RCC 7860 (cell line): ENCODE measurements at places on chromosomes 7 and 10.

DNA sequence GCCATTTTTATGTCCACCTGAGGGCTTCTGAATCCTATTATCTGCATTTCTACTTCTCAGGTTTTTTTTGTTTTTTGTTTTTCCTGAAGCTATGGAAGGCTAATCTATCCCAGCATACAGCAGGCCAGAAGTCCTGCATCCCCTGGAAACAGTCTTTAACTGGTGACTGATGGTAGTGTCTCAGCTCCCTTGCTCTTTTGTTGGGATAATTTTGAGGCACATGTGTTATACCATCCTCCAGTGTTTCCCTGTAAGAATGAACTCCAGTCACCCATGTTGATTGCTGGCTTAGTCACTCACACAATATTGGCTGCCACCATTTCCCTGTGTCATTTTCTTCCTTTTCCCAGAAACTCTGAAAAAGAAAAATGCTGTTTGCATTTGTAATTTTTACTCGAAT lies 1094.0 kb upstream of the LRRN3 start:
- no peak for DNase-seq

- no peak for DNase-seq
Observed at GRCh38 chr10:24622781-24623301, 100.8 kb downstream of the ARHGAP21 start.

DNA sequence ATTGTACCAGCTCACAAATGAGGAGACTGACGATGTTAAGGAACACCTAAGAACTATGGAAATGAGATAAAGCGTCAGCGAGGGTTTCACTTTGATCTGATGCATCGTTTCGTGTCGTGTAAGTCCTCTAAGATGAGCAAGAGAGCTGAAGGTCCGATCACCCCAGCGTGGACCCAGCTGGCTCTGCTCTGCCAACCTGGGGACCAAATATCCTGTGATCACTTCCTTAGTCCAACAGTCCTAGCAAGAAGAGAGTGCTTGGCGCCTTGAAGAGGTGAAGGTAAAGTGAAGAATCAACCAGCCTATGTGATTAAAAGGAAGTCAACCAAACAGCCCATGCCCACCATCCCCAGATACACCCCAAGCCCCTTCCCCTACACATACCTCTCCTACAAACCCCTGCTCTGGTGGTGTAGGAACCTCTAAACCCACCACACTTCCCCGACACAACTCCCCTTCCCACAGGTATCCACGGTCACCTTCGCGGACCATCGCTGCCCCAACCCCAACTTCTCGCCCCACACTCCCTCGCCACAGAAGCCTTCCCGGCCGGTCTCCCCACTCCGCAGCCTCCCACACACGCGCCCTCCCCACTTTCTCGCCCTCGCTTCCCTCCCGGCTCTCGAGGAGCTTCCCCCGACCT lies 722 bp downstream of the UPF2 start:
- peak; percentile 14 for DNase-seq

DNA sequence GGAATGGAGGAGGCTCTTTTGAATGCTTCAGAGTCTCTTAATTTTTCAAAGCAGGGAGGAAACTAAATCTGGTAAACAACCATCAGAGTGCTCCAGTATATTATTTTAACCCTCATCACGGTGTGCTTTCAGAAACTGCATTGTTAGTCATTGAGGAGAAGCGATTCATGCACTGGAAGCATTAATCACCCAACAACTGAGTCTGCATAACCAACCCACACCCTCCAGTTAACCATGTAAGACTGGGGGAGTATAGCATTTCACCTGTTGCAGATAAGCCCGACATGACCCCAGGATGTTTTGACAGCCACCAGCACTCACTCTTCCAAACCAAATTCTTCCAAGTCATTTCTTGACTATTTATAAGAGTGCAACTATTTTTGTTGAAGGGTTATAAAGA lies 257.6 kb downstream of the GATA3 start:
- DNase-seq: peak; percentile 24

GRCh38 chr7:48424731-48425130 lies 253.5 kb downstream of the ABCA13 start:
- DNase-seq: peak; percentile 46

DNA sequence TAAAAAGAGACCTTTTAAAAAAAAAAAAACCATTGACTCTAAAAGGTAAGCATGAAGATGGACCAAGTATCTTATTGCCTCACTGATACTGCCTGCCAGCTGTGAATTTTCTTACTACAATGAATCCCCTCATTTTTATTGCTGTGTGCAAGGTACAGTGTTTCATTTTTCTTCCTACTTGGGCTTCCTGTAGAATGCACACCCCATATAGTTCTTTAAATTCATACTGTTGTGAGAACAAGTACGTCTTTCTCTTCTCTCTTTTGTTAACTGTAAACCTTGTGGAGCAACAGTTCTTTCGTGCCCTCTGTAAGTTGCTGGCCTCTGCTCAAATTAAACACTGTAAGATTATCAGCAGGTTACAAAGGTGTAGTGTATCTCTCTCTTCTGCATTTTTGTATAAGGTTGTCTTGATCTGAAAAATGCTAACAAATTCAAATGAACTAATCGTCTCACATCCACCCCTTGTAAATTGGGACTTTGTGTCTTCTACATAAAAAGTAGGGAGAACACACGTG lies 105.6 kb downstream of the VTI1A start:
- DNase-seq: no peak

- peak; percentile 53 for DNase-seq
Observed at GRCh38 chr10:57628592-57629284, 639.0 kb downstream of the IPMK start.

- DNase-seq: no peak
Observed at GRCh38 chr10:17386616-17387075, 67.7 kb downstream of the ST8SIA6 start.

DNA sequence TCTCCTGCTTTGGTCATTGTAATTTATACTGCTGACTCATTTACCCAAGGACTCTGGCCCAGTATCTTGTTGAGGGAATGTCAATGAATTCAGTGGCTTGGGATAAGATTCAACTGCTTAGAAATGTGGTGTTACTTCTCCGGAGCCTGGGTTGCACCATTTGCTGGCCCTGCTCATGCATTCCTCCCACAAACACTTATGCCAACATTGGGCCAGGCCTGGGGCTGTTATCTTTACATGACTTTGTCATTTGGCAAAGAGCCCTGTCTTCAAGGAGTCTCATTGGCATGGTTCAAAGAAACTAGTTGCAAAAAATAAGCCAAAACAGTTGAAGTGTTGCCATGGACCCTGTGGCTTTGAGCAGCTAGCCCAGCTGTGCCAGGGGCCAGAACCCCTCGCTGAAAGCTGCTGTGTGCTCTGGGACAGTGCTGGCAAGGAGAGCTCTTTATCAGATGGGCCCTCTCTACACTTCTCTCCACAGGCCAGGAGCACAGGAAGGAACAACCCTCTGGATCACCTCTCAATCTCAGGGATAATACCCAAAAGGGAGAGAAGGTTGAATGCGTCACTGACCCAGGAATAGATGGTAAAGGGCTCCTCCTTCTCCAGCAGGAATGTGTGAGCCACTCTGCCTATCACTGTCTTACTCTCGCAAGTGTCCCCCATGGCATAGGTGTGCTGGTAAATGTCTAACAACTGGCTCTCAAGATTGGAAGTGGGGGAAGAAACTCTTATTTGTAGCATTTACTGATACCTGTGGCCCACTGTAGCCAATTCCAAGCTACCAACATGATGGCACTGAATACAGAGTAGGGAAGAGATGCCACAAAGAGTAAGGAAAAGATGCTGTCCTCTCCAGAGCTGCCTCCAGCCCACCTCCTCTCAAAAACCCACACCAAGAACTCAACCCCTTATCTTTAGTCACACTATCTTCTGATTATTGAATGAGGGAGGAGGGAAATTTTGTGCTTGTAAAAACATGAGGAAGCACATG lies 23.5 kb upstream of the PDE1C start:
- peak; percentile 73 for DNase-seq

- DNase-seq: no peak
Observed at GRCh38 chr10:89388806-89389205, 3.6 kb upstream of the IFIT1 start.

DNA sequence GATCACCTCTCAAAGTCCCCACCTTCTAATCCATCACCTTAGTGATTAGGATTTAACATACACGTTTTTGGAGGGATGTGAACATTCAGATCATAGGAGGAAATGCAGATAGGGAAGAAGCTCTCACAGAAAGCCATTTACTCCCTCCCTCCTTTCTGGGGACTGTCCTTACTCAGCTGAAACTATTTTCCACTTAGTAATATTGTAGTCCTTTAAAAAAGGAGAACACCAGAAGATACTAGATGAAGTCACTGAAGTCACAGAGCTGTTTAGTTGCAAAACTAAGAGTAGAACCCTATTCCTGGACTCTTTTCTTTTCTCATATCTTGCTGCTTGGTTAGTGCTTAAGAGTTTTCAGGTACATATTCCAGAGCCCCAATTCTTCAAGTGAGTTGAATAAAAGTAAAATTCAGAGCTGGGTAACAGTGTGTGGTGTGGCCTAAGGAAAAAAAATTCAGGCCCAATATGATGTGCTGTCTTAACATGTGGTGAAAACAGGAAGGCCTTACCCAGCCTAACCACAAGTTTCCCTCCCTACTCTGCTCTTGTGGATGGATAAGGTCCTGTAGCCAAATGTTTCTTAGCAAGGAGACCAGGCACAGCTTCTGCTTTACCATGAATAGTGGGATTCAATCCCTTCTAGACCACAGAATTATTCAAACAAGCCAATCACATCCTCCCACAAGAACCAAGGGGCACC lies 135.7 kb downstream of the INHBA start:
- no peak for DNase-seq

GRCh38 chr10:124007773-124008145 lies 85.6 kb downstream of the CHST15 start:
- DNase-seq: no peak
